Occipital lobe (tissue), 3 donors: ENCODE measurements at places on chromosomes 6 and 20. TPM values are rescaled to one million over a fixed set of nuclear protein-coding genes. Genes with fewer than 3 reads are reported as not detected.

- no peak for DNase-seq
Measured at GRCh38 chr6:157456524-157456829, 75.5 kb downstream of the ZDHHC14 start.

GRCh38 chr6:1263039-1263849 is 48.7 kb upstream of the FOXQ1 start:
- DNase-seq: no peak

- no peak for DNase-seq
Measured at GRCh38 chr20:52340036-52340634, 148.6 kb upstream of the ZFP64 start.

SRMS gene
- not detected for total RNA-seq

DNA sequence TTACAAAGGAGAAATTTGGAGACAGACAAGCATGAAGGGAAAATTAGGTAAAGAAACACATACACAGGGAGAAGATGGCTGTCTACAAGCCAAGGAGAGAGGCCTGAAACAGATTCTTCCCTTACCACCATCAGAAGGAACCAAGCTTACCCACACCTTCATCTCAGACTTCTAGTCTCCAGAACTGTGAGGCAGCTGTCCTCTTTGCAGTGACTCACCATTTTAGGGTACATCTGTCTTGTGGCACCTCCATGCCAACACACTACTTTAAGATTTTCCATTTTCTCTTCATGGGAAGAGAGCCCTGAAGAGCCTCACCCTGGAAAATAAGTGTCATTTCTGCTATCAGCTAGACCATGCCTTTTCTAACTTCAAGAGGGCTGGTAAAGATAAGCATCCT is 369.3 kb downstream of the FRK start:
- no peak for DNase-seq
